Hindlimb muscle (tissue), 1 donor: ENCODE measurements at places on chromosomes 16 and 17.
A peak's percentile ranks its signal among the peaks of the same experiment; 100 is the strongest.

GRCh38 chr17:28247671-28248555 lies 71.1 kb upstream of the TMEM97 start:
- no peak for DNase-seq

GRCh38 chr17:79875511-79875910 lies 36.3 kb upstream of the CBX4 start:
- no peak for DNase-seq

DNA sequence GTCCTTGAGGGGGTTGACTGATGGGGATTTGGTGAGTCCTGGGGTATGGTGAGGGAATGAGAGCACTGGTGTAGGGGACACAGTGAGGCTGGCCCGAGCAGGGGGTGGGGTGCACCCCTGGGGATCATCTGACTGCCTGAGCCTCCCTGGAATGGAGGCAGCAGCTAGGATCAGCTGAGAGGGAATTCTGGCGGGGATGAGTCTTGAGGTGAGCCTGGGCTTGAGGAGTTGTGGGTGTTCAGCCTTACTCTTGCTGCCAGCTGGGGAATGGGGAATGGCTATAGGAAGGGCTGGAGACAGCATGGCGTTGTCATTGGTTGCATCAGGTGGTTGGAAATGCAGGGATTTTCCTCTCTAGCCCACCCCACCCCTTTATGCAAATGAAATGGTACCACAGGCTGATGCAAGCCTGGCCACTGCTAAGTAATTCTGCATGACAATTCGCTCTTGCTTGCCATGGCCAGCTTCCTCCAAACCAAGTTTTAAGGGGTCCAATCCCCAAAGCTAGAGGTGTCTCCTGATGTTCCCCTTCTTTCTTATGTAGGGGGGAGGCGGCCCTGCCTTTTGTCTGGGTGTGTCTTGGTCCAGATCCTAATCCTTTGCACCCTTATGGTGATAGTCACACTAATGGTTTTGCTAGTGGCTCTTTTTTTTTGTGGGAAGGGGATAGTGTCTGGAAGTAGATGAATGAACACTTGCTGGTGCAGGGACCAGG lies 7.5 kb downstream of the NFE2L1 start:
- DNase-seq = no peak

DNA sequence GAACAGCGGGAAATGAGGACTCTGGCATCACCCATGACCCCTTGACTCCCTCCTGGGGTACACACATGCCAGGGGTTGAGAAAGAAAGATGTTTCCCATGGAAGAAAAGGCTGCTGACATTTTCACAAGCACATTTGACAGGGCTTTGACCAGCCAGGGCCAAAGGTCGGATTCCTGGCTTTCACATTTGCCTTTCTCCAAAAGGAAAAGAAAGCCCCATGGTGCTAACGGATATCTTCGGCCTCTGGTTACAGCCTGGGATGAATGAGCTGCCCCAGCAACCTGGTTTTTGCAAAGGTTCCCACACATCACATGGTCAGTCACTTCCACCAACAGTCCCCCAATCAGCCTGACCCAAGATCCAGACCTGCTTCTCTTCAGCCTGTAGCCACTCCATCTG lies 478.2 kb upstream of the CDH11 start:
- DNase-seq = no peak

DNA sequence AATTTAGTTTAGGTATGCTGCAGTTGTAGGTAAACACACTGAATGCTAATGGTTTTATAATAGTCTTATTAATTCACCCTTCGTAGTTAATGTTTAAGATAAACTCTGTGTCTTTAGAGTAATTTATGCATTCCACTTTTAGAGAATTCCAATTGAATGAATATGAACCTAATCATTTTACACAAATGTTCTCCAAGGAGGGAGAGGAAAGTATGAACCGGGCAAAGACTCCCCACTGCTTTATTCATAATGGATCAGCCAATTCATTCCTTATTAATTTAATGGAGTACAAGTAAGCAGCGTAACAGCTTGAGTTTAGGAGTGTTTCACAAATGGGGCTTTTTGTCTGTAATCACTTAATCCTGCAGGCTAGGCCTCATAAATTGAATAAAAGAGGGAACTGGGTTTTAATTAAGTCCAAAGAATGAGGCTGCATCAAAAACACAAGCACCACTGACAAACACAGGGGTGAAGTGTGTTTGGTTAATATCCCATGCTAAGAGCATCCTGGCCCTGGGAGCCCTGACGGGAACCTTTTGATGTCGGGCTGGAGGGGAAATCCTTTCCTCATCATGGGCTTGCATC lies 375.7 kb upstream of the DYNLRB2 start:
- DNase-seq = no peak

- DNase-seq = peak; percentile 91
Observed at GRCh38 chr17:38748149-38748891, at the start of gene PCGF2. Gene PCGF2 (minus strand): TSS chr17:38748336. CDS start chr17:38740402, 7,934 bp downstream.

GRCh38 chr16:72836181-72836580 lies 211.7 kb downstream of the ZFHX3 start:
- DNase-seq = no peak

- no peak for DNase-seq
Observed at GRCh38 chr16:49345829-49346228, 27.8 kb upstream of the C16orf78 start.

DNA sequence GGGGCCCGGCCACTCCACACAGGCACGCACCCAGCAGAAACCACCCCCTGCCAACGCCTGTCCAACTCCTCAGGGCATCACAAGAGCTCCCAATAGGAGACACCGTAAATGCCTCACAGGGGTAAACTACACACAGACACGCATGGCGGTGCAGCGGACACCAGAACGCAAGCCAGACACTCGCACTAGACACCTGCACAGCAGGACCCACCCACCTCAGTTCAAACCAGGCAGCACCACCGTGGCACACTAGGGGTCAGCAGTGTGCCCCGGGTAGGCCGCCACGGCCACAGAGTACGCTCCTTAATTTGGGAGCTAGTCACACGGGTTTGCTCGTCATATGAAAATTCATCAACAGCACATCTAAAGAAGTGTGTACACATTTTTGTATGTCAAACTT lies 3.4 kb downstream of the SLC38A10 start:
- DNase-seq = peak; percentile 62

DNA sequence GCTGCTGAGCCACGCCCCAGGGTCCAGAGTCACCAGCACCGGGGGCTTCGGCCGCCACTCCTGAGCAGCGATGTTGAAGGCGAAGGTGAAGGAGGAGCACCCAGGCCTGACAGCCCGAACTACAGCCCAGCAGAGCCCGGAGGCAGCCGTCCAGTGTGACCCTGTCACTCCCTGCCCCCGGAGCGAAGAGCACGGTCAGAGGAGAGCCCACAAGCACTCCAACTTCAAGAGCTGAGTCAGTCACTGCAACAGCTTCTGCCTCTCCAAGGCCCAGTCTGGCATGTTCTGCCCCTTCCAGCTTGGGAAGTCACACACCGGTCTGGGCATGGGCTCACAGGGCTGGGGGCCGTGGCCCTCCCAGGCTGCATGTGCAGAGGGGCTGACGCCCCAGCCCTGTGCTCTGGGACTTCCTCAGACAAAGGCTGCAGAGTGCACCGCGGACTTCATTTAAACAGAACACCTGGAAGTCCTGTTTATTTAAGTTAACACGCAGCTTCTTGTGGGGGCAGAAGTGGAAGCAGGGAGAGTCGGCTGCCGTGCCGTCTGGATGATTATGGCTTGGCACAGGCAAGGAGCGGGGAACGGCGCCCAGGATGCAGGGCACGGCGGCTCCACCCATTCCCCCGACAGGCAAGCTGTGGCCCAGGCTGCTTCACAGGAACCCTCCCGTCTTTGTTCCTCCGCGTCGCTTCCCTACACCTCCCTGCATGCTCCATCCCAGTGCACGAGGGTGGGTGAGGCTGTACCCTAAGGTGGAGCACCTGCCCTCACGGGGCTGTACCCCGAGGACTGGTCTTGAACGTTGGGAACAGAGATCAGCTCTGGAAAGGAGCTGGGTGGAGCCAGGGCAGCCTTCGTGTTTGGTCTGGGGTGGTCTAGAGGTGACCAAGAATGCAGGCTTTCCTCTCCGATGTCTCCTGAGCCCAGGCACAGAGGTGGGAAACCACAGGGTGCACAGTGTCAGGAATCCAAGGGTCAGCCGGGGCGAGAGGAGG lies 68.9 kb upstream of the METRNL start:
- DNase-seq = no peak

DNA sequence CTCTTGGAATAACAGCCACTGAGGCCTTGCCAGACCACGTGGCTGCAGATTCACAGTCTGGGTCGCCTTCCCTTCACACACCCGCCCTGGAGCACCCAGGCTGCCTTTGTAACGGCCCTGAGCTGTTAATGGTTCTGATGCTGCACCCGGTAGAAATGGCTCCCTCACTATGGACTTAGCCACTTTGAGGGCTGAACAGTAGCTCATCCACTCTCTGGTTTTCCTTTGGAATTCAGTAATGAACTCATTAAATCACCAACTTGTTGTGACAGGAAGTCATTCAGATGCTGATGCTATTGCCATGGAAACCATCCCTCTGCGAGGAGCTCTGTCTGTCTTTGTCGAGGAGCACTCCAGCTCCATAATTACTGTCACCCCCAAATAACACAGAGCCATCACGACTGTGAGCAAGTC lies 59.2 kb downstream of the CDK5R1 start:
- DNase-seq = no peak

GRCh38 chr17:21041741-21042457 lies 912 bp downstream of the USP22 start:
- DNase-seq = peak; percentile 89

GRCh38 chr16:14399378-14400284 lies 230.4 kb downstream of the PARN start:
- peak; percentile 73 for DNase-seq

- DNase-seq = no peak
Observed at GRCh38 chr16:11413907-11414595, 68.8 kb downstream of the RMI2 start.

DNA sequence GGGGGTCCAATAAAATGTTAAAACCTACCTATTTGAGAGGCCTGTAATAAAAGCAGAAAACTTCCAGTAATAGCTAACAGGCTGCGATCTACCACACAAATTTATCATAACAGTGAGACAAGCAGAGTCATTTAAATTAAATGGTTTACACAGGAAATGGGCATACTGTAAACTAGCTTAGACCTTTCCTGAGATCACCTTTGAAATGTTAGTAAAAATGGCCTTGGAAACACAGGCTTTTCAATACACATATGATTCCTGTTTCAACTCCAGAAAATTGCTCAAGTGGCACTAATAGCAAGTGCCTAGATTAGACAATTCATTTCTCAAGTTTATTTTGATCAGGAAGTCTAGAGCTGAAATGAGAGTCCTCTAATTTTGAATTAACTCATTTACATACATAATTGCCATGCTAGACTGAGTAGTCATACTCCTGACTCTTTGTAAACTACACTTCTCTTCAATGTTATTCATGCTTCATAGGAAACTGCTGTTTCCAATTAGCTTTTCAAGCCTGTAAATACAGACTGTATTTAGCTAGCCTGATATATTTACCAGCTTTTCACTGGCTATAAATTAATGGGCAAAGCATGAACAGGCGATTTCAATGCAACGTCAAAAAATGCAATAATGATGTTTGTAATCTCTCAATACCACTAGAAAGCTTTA lies 43.3 kb downstream of the PARN start:
- DNase-seq = no peak

- DNase-seq = no peak
Observed at GRCh38 chr17:29791336-29792080, 138.5 kb downstream of the SSH2 start.

DNA sequence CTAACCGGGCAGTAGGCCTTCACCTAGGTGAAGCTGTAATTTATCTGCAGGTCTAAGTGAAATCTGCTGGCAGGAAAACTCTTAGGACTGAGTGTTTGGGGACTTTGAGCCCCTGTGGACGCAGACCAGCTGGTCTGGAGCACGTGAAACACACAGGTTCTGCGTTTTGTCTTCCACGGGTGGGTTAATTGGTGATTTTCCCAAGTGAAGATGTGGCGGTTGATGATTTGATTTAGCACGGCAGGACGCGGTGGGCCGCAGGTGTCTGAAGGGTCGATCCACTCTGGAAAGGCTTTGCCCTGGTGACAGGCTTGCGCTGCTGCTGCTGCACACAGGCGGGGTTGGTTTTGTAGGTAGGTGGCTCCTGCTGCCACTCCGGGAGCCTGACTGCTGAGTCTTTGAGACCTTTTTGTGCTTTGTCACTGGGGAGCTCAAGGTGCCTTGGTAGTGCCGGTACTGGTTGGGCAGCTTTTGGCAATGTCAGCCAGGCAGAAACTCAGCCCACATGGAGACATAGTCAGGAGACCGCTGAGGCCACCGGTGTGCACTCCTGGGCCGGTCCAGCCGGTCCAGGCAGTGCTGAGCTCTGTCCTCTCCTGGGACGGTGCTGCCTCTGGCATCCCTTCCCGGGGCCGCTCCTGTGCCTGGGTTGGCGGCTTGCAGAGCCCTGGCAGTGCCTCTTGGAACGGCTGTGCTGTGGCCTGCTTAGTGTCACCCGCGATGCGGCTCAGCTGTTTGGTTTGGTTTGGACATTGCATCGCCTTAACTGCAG lies 2.3 kb downstream of the BAIAP2 start:
- no peak for DNase-seq

- no peak for DNase-seq
Observed at GRCh38 chr17:60395508-60396065, 3.7 kb upstream of the USP32 start.

DNA sequence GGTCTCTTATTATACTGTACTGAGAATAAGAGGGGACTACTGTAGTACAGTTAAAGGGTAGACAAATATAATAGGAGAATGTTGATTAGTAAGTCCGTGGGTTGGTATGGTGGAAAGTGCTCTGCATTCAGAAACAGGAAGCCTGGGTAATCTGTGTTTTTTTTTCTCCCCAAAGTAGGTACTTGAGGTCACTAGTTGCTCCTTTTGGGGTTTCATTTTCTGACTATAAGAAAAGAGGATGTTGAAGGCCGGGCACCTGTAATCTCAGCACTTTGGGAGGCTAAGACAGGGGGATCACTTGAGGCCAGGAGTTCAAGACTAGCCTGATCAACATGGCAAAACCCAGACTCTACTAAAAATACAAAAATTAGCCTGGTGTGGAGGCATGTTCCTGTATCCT lies 42.0 kb upstream of the MMD start:
- DNase-seq = no peak
